ENCODE measurements at places on chromosomes 12 and 14. TPM values are rescaled to one million over a fixed set of nuclear protein-coding genes. Genes with fewer than 3 reads are reported as not detected.

Gene CORO1C
- 85.6 TPM for total RNA-seq

Gene PKP2
- total RNA-seq = 117 TPM

DNA sequence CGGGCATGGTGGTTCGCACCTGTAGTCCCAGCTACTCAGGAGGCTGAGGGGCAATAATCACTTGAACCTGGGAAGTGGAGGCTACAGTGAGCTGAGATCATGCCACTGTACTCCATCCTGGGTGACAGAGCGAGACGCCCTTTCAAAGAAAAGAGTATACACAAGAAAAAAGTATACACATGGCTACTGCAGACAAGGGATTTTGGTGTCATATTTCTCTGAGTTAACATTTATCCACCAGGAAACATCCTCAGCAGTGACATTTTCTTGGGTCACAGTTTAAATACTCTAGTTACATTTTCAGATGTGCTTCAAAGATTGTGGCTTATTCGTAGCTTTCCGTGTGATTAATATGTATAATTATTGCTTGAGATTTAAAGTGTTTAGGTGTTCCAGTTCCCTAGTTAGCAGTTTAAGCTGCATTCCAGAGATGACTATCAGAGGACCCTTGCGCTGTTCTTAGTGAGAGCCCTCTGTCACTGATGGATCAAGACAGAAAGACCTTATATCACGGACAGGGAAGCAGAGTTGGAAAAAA, 4.7 kb upstream of the PPP2R5E start:
- DNase-seq = no peak

DNA sequence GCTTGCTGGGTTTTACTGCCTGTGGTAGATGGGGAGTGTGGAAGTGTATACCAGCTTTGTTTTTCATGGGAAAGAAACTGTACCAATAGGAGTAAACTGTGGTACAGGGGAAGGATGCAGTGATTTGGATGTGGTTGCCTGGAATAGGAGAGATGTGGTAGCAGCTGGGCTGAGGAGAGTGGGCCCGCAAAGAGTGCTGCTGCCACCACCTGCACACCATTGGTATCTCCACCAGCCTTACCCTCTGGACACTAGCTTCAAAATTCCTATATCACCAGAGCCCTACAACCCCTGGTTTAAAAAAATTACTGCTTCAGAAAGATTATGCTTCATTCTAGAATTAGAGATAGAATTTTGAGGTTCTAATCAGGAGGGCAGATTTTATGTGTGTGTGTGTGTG, 53.6 kb downstream of the AKAP6 start:
- DNase-seq = no peak

Gene TRPV4
- 0.09 TPM for total RNA-seq

GRCh38 chr12:47988073-47989022, 15.9 kb downstream of the COL2A1 start:
- DNase-seq = no peak

GRCh38 chr12:95099270-95099790, 25.9 kb upstream of the NR2C1 start:
- no peak for DNase-seq

GRCh38 chr14:104513641-104514046, 65.9 kb upstream of the C14orf180 start:
- no peak for DNase-seq

DNA sequence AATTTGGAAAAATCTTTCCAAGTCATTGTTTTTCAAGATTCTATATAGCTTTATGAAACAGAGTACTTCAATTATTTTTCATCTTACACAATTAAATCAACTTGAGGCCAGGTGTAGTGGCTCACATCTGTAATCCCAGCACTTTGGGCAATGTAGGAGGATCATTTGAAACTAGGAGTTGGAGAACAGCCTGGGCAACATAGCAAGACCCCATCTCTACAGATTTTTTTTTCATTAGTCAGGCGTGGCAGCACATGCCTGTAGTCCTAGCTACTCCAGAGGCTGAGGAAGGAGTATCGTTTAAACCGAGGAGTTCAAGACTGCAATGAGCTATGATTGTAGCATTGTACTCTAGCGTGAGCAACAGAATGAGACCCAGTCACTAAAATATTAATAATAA, 72.9 kb downstream of the BMP4 start:
- DNase-seq = no peak

- no peak for DNase-seq
These were observed 44.6 kb downstream of the SRGAP1 start for GRCh38 chr12:63888908-63889635.

- DNase-seq = no peak
These were observed 499.2 kb upstream of the ATP2B1 start for GRCh38 chr12:90207799-90208198.

DNA sequence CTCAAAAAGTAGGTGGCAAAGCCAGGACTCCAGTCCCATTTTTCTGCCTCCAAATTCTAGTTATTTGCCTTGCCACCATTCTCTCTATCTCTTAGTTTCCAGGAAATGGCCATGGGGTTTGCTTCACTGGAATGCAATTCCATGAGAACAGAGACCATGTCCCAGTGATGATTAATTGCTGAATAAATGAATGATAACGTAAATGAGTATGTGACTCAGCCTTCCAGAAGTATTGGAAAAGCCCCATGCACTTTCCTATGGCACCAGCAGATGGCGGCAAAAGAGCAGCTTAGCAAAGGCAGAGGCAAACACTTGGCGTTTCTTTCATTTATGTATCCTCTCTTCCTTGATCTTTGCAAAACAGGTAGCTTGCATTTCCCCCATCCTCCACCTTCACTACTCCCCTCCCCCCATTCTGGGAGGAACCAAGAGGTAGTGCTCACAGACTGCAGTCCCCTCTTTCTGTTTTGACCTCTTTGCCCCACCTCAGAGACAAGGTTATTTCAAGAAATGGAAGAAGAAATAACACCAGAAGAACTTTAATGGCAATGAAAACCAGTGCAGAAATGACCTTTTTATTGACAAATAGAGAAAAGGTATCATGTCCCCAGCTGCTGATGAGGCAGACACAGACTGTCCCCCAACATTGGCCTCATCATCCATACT, 21.3 kb downstream of the TBX3 start:
- DNase-seq = no peak

- DNase-seq = no peak
These were observed 5.8 kb upstream of the LRP10 start for GRCh38 chr14:22865424-22866405.

Gene ESRRB
- 0.18 TPM for total RNA-seq

Gene CLEC7A
- 4.5 TPM for total RNA-seq

DNA sequence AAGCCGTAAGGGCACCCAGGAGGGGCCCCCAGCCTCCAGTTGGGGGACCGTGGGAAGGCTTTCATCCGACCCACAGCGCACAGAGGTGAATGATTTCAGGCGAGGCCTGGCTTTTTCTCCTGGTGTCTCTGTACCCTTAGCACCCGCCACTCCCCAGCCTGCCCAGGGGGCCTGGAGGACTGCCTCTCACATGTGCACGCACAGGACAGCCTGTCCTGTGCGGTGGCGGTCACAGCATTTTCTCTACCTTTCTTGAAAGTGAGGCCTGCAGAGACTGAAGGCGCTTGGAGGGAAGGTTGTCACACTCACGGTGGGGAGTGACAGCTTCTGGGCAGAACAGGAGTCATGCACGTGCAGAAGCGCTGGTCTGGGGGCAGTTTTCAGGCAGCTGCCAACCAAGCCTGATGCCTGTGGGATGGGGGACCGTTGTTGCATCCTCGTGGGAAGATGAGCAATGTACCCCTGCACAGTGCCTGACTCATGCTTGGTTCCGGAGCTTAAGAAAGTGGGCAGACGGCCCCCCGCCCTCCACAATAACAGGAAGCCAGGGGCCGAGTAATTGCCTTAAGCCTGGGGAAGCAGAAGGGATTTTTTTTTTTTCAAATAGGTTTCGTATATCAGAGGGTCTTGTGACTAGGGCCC, 148.1 kb downstream of the TSPAN9 start:
- DNase-seq = no peak

GRCh38 chr12:4392223-4392742, 12.8 kb upstream of the FGF23 start:
- no peak for DNase-seq

DNA sequence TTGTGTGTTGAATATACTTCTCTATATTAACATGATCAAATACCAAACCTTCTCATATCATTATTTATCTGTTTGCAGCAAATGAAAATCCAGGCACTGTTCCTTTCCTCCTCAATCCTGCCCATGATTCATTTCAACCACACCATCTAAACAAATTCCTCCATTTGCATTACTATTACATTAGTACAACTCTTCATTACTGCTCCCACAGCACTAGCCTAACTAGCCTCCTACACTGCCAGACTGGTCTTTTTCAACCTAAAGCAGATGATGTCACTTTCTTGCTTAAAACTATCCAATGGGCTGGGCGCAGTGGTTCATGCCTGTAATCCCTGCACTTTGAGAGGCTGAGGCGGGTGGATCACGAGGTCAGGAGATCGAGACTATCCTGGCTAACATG, 117.3 kb upstream of the MYF6 start:
- DNase-seq = no peak

DNA sequence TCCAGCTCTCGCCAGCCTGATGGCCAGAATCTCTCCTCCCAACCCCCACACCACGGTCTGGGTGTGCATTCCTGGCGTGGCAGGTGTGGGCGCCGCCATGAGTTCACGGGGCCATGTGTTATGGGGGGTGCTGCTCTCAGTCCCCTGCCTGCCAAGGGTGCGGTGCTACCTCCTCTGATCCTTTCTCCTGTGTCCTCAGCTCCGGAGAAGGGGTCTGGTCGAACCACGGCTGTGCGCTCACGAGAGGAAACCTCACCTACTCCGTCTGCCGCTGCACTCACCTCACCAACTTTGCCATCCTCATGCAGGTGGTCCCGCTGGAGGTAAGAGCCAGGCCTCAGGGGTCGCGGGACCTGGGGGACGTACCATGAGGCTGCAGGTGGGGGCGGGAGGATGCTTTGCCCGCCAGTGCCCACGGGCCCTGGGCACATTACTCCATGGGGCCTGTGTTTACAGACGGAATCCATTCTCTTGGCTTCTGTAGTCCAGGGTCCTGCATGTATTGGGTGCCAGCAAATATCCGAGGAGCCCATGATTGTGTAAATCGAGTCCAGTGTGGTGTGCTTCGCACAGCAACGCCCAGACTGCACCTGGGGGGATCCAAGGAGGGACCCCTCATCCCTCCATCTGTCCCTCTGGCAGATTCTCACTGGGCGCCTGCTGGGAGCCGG, 130.8 kb downstream of the ADGRD1 start:
- DNase-seq = no peak

GRCh38 chr14:68679746-68680467, 113.0 kb downstream of the ZFP36L1 start:
- no peak for DNase-seq

Gene FSCB
- not detected for total RNA-seq

DNA sequence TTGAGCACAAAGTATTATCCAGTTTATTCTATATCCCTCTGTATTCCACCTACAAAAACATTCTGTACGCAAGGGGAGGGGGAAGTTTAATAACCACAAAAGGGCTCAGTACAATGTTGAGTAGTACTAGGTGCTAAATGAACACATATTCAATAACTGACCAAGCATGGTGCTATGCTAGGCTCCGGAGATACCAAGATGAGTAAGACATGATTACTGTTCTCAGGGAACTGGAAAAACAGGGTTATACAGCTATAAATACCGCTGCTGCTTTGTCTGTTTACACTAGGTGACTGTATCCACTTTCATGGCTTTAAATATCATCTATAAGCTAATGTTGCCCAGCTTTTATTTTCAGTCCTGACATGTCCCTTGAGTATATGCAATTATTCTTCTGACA, 135.8 kb downstream of the INSM2 start:
- no peak for DNase-seq

GRCh38 chr14:57811998-57812546, 53.8 kb downstream of the SLC35F4 start:
- no peak for DNase-seq

- no peak for DNase-seq
These were observed 11.3 kb downstream of the ATP2B1 start for GRCh38 chr12:89697296-89697695.

GRCh38 chr12:100329800-100330199, 27.1 kb upstream of the SLC17A8 start:
- DNase-seq = no peak

GRCh38 chr14:43900173-43900655, 606.9 kb downstream of the FSCB start:
- DNase-seq = no peak

Gene SIRT4
- 1.2 TPM for total RNA-seq

GRCh38 chr14:22939684-22940083, 10.5 kb upstream of the PRMT5 start:
- no peak for DNase-seq

GRCh38 chr14:55125403-55125802, 3.6 kb upstream of the LGALS3 start:
- peak; percentile 80 for DNase-seq

- DNase-seq = no peak
These were observed 479 bp downstream of the KDM5A start for GRCh38 chr12:388541-389141.

- no peak for DNase-seq
These were observed 42.2 kb upstream of the MBIP start for GRCh38 chr14:36362648-36363047.

- no peak for DNase-seq
These were observed 192.5 kb upstream of the SYT1 start for GRCh38 chr12:78672033-78672432.

- DNase-seq = no peak
These were observed 66.0 kb downstream of the DENND5B start for GRCh38 chr12:31524791-31525495.

- DNase-seq = no peak
These were observed 84.5 kb upstream of the CDKN3 start for GRCh38 chr14:54312166-54312801.

DNA sequence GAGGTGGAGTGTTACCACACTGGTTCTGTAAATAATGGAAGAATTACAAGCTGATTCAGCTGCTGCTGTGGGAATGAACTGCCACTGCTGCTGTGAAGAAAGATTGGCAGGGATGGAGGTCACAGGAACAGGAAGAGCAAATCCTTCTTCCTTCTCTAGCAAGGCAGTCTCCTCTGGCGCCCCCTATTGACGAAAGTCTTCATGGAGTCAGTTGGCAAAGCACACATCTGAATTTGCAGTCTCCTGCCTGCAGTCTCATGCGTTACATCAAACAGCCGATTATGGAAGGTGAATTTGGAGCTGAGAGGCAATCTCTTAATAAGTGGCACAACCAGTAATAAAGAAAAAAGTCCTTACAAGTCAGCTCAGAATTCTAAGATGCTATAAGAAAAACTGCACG, 106.0 kb upstream of the TMTC1 start:
- no peak for DNase-seq

Gene HPD
- total RNA-seq = not detected

DNA sequence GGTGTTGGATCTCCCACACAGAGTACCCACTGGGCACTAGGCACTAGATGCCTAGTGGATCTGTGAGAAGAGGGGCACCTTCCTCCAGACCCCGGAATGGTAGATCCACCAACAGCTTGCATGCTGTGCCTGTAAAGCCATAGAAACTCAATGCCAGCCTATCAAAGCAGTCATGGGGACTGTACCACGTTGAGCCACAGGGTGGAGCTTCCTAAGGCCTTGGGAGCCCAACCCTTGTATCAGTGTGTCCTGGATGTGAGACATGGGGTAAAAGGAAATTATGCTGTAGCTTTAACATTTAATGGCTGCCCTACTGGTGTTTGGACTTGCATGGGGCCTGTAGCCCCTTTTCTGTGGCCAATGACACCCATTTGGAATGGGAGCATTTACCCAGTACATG, 1024.9 kb downstream of the TMEM121 start:
- no peak for DNase-seq

All from left colon (tissue), 2 donors.